Posterior cingulate gyrus (tissue), 11 donors: ENCODE measurements at places on chromosomes 11 and 22.

DNA sequence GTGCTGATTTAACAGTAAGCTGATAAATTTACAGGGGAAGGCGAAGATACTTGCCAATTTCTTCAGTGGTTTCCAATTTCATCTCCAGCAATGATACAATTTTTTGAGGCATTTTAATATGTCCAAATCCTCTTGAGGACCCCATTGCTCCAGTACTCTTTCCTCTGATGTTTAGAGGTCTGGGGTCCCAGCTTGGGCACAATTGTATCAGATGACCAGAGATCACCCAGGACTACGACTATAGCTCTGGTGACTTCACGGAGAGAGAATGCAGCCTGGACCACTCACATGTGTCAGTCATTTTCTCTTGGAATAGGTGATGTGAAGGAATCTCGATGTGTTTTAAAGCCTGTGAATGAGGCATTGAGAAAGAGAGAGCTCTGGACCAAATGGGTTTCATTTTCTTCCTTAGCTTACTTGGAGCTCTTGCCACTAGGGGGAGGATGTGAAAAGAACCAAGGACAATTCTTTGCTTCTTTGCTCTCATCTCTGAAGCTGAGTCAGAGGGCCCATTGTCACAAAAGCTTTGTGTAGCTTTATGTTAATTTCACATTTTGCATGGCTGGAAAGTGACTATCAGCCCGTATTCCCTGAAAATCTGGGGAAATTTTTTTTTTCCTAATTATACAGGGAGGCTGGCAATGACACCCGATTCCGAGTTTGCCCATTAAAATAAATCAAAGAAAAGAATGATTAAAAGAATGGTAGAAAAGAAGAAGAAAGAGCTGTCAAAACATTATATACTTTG, 6.7 kb upstream of the CCDC90B start:
- peak; percentile 8 for DNase-seq

DNA sequence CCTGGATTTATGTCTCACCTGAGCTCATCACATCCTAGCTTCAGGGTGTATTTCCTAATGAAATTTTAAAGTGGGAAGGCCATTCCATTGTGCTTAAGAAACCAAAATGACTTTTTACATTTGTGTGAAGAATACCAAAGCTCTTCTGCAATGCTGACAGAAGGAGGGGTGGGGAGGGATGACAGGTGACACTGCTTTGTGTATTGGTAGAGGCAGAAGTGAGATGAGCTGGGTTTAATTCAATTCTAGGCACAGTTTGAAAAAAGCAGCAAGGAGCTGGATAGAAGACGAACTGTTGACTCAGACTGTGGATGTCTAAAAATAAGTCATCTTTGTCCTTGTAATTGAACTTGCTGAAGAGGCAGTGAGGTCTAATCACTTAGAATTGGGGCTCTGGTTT, 710.3 kb upstream of the KIRREL3 start:
- DNase-seq, result no peak

DNA sequence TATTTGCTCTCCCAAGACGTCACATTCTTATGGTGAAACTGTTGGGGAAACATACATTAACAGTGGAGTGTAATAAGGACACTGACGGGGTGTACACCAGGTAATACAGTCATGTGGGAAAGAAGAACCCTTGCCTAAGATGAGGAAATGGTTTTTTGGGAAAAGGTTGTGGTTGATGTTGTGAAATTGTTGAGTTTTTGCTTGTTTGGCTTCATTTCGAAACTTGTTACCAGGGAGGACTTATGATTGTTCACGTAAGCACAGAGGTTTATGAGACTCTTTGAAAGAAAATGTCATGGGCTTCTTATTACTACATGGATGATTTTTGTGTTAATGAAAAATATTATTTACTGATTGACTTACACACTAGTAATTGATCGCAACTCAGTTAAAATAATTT, 16.8 kb downstream of the ANO3 start:
- no peak for DNase-seq

GRCh38 chr11:75925785-75926164, 110.8 kb downstream of the UVRAG start:
- no peak for DNase-seq

- no peak for DNase-seq
Observed at GRCh38 chr11:99432677-99433076, 411.9 kb downstream of the CNTN5 start.

DNA sequence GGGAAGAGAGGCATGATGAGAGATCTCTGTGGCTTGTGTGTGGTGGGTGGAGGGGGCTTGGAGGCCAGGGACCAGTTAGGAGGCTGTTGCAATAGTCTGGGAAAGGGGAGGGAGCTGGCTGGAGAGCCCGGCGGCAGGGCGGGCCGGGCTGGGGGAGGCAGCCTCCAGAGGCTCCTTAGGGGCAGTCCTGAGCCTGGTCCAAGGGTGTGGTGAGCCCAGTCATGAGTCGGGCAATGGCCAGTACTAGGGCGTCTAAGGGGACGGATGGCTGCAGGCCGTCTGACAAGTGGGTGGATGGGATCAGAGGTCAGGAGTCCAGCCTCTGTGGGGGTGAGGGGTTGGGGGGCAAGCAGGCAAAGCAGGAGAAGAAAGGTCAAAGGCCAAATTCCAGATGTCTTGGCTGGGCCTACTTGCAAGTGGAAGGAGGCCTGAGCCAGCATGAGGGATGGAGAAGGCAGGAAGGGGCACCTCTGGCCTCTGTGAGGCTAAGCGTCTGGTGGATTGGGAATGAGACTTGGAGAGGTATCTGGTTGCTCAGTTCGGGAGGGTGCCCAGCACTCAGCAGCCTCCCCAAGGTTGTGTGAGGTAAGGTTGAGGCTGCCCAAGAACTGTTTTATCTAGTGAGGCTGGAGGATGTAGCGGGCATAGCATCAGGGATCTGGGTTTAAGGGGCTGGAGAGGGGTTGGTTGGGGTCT, 6.0 kb upstream of the CD248 start:
- no peak for DNase-seq

DNA sequence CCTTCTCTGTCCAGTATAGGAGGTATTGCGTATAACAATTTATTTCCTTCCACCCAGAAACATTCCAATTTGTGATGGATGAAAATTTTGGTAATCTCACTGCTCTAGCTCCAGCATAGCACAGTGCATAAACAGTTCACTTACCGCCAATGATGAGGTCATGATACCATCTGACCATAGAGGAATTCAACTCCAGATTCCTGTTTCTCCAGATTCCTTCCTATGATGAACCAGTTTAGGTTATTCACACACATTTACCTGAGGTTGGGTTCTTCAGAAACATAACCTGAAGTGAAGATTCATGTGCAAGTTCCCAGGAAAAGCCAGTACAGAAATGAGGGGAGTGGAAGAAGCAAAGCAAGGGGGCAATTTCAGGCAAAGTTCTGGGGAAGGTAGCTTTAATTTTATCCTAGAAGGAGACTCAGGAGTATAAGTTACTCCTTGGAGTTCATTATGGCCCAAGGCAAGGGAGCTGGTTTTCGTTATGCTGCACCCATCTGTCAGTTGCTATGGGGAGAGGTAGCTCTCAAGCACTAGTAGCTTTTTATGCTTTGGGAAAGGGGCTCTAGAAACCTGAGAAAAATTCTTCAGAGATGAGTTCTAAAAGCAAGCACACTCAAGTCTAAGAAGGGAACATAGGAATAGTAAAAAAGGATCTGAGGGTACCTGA, 121.6 kb downstream of the CASP12 start:
- no peak for DNase-seq

DNA sequence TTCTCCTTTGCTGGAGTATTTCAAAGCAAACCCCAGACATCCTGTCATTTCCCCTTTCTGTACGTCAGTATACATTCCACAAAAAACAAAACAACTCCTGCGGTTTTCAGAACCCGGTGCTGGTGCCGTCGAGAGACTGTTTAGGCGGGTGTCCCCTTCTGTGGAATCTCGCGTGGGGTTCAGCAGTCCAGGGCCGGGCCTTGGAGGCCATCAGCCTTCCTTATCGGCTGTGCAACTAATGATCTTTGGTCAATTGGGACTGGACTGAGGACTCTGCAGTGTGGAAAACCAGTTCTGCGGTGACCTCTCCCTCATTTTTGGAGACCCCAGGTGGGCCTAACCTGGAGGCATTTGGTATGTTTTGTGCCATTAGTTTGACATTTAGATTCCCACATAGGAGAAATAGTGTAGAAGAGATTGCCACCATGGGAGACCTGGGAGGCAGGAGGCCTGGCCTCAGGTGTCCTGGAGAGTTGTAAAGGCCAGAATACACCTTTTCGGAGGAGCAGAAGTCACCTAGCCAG, 84.4 kb downstream of the TBC1D22A start:
- no peak for DNase-seq

DNA sequence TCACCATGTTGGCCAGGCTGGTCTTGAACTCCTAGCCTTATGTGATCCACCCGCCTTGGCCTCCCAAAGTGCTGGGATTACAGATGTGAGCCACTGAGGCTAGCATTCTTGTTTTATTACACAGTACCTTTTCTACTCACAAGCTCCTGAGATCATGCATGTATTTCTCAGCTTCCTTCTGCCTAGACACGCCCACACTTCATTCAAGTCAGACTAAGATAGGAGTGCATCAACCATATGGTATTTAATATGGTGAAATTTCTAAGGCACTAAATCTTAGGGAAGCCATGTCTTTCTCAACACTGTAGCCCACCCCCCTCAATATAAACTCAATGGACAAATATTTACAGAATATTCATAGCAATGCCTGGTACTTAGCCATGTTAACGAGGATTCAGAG, 62.1 kb downstream of the SLC25A17 start:
- no peak for DNase-seq

GRCh38 chr11:80144897-80145594, 704.2 kb upstream of the TENM4 start:
- no peak for DNase-seq

DNA sequence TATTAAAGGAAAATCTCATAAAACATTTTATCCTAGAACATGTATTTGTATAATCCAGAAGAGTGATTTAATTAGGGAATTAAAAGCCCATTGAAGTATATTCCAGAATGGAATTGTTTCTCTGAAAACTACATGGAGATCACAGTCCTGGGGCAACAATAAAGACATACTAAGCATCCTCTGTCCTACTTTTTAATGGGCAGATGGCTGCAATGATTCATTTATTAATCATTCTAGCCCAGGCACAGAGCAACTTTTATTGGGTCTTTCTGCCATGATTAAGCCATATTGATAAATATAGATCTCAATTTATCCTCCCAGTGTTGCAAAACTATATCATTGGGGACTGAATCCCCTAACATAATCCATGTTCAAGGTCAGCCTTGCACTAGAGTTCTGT, 22.0 kb downstream of the FAM181B start:
- DNase-seq, result no peak

DNA sequence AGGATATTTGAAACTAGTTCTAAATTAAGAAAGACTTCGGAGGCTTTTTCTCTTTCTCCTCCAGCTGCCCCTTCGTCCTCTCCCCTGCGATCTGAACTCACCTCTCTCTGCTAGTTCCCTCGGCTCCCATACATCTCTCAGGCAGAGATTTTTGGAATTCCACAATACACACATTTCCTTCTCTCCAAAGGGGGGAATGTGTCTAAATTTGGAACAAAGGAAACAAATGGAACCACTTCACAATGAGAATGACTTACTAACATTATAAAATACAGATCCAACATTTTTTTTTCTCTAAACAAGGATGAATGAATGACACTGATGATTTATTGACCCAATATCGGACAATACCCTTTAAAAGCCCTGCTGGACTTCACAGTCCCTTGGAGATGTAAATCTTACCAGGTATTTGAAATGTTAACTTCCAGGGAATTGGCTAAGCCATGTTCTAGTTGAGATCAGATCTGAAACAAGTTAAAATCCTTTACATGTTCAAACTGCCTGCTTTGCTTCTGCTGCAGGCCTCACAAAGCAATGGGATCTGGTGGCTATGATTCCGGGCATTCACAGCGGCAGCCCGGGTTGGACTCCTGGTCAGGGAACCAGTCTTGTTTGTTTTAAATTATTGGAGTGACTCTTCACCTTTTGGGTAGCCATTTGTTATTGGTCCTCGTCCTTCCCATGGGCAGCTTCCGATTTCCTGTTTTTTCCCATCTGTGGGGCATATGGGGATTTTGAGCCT, 20.5 kb upstream of the GSTP1 start:
- DNase-seq, result no peak

- DNase-seq, result no peak
Observed at GRCh38 chr22:50473088-50473487, 1.7 kb downstream of the SBF1 start.

- no peak for DNase-seq
Observed at GRCh38 chr11:72900013-72900412, 85.8 kb downstream of the ATG16L2 start.

DNA sequence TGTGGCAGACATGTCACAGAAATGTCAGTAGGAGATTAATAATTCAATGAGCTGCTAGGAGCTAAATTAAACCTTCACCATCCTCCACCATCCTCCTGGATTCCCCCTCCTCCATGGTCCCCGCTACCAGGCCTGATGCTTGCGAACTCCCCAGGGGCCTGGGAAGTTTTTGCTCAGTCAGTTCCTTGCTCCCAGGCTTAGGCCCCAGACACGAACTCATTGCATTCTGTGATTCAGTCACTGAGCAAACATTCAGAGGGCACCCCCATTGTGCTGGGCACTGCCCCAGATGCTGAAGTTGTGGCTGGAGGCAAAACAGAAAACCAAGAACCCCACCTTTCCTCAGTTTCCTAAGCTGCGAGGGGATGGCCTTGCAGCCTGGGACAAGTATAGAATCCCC, 14.3 kb downstream of the NPTXR start:
- no peak for DNase-seq

- DNase-seq, result no peak
Observed at GRCh38 chr11:131038597-131038996, 122.3 kb upstream of the SNX19 start.

DNA sequence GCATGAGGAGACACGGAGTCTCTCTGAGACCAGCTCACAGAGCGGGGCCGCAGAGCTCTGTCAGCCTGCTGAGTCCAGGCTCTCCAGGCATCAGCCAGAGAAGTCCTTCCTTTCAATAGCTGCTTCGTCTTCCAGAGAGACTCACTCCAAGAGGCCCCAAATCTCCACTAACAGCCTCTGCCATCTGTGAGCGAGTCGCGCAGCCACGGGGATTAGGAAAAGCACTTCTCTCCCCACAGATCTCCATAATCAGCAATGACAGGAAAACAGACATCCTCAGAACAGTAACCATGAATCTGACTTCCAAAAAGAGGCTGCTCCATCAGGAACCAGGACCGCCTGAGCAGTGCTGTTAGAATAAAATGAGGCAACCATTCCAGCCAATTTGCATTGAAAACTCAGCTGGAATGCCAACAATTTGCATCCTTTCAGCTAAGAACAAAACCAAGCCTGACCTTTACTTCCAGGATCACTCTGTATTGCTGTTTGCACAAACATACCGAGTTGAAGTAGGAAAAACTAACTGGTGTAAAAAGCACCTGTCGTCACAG, 65.4 kb downstream of the SMCO4 start:
- no peak for DNase-seq

- DNase-seq, result no peak
Observed at GRCh38 chr11:126698576-126698975, 302.0 kb downstream of the KIRREL3 start.

- no peak for DNase-seq
Observed at GRCh38 chr11:43845816-43846215, 34.8 kb upstream of the ALKBH3 start.

- DNase-seq, result no peak
Observed at GRCh38 chr22:31082606-31083376, 1.7 kb downstream of the SMTN start.
